ENCODE measurements at places on chromosomes 11 and 22. TPM values are rescaled to one million over a fixed set of nuclear protein-coding genes. Genes with fewer than 3 reads are reported as not detected.

The KRTAP5-11 gene
- not detected for total RNA-seq

The RNF169 gene
- total RNA-seq = 10.0 TPM

The WBP2NL gene
- not detected for total RNA-seq

The LRRC56 gene
- 2.6 TPM for total RNA-seq

The APOA1 gene
- 56.3 TPM for total RNA-seq

The CPT1B gene
- 39.1 TPM for total RNA-seq

GRCh38 chr11:73412308-73412707 lies 36.1 kb downstream of the RELT start:
- no peak for DNase-seq

- DNase-seq = no peak
Observed at GRCh38 chr11:6602096-6602940, 1.1 kb downstream of the RRP8 start.

DNA sequence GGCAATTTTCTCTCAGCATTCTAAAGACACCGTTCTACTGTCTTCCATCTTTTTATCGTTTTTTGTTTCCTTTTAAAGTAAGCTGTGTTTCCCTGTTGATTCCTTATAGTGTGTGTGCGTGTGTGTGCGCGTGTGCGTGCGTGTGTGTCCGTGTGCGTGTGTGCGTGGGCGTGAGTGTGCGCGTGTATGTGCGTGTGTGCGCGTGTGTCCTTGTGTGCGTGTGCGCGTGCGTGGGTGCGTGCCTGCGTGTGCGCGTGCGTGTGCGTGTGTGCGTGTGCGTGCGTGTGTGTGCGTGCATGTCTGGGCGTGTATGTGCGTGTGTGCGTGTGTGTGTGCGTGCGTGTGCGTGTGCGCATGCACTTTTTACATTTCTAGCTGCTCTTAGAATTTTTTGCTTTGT lies 1033.7 kb downstream of the BRD1 start:
- DNase-seq = no peak

DNA sequence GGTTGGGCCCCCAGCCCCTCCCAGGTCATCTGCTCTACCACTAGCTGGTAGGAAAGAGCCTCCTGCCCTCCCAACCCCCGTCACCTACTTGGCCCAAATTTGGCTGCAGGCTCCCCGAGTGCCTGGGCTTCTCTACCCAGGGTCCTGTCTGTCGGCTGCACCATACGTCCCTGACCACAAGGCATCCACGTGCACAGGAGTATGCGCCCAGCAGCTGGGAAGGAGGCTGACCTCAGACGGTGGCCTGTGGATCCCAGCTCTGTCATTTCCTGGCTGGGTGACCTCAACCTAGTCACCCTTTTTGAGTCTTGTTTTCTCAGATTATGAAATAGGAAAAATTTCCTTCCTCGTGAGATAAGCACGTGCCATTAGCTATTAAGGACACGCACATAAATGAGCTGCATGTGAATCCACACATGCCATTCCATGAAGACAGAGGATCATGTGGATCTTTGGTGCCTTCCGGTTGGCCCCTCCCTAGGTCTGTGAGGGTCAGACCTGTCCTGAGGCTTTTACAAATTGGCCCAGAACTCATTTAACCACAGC lies 13.7 kb downstream of the CYB561A3 start:
- no peak for DNase-seq

DNA sequence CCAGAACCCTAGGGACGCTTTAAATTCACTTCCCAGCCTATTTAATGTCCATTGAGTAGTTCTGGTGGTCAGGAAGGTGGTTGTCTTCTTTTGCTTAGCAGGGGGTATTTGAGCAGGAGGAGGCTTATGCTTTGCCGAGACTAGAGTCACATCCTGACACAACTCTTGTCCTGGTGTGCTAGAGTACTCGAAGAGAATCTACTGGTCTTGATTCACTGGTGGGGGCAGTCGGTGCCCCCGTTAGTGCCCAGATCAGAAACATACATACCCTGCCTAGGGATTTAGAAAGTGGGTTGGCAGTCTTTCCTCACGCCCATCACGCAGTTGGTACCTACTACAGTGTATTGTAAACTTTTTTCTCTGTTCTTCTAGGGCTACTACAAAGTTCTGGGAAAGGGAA lies 2.7 kb downstream of the RPL27A start:
- no peak for DNase-seq

- no peak for DNase-seq
Observed at GRCh38 chr22:32421484-32421883, 9.4 kb upstream of the RTCB start.

DNA sequence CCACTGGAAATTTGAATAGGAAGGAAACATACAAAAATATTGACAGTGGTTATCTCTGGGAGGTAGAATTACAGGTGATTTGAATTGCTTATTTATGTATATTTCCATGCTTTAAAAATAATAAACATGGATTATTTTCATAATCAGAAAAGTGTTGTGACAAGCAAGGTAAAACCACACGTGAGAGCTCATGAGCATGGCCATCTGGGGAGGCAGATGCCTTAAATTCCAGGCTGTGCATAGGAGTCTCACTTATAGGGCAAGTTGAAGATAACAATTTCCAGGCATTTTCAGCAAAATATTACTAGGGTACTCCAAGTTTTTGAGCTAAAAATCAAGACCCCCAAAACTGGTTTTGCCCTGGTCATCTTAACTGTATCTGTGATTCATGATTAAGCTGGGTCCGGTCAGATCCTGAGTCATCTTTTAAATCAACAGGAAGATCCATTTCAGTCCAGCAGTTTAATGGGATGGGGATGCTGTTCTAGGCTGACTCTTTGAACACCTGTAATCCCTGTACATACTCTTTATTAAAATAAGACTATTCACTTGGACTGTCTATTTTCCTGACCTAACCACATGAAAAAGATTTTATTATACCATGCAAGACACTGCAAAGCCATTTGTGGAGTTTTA lies 115.8 kb upstream of the NARS2 start:
- no peak for DNase-seq

DNA sequence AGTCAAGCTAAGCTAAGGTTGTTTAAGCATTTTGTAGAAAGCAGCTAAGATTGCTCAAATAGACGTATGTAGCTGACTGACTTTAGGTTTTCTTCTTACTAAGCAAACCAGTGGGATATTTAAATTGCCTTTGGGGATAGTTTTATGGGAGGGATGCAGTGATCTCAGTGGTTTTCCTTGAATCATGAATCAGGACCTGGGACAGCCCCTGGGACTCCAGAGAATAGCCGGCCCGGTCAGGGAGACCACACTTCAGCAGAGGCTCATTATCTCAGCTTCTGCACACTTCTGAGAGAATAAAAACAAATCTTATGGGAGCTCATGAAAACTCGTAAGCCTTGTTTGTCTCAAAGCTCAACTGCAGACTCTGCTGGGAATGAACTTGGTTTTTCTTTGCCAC lies at the start of gene OR9I1:
TSS of gene OR9I1 (minus strand) at position 62 of the 400 bp plus-strand sequence. CDS start 6,086 bp downstream, outside the sequence.
- DNase-seq = peak; percentile 12

DNA sequence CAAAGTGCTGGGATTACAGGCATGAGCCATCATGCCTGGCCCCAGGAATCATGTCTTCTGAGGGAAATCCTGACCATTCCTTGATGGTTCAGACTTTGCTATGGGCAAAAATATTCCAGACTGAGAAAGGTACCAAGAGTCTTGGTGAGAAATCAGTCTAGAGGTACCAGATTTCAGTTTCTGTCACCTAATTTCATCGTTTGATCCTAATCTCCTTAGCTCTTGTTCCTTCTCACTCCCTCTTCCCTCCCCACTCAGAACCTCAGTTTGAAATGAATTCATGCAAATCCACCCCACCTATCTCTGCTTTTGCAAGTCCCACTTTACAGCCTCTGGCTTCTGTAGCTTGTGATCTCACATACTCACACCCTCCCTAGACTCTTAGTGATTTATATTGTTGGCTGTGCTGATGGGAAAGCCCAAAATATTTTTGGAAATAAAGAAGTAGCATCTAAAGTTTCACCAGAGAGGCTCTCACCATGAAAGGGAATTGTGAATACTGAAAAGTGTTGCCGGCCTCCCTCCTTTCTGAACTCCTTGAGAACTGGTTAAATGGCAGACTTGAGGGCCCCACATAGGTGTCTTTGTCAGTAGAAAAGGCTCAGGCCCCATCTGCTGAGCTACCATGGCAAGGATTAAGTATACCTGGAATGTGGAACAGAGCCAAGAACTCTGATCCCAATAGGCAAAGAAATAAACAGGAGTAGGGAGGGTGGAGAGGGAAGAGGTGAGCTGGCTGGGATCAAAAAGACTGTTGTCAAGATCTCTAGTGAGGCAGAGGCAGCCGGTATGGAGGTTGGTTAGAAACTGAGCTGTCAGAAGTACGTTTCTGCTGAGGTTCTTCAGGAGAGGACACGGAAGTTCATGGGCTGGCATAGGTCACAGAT lies 190.5 kb upstream of the MTMR2 start:
- DNase-seq = no peak

GRCh38 chr11:77284476-77285468 lies 16.7 kb downstream of the GDPD4 start:
- no peak for DNase-seq

DNA sequence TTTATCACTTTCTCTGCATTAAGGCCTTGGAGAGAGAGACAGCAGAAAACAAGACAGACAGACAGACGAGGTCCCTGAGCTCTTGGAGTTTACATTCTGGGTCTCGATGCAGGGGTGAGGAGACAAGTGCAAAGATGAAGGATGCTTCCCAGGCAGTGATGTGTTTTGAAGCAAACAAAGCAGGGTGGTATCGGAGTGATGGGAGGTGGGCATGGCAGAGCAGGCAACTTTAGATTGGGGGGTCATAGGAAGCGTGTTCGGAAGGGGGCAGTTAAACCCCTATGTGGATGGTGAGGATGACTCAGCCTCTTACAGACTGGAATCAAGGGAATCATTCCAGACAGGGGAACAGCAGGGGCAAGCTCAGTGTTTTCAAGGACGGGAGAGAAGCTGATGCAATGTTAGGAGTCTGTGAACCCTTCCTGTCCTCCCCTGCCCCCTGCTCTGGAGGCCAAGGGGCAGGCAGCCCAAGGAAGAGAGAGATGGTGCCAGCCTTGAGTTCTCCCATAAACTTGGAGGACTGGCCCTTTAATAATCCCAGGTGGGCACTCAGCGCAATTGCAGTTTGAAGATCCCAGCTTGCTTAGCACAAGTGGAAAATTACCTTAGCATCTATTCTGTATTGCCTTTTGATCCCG lies 180.2 kb downstream of the CHST1 start:
- DNase-seq = no peak

- no peak for DNase-seq
Observed at GRCh38 chr11:74641289-74641688, 48.9 kb downstream of the POLD3 start.

GRCh38 chr11:67293090-67293489 lies 4.0 kb downstream of the ANKRD13D start:
- DNase-seq = no peak

DNA sequence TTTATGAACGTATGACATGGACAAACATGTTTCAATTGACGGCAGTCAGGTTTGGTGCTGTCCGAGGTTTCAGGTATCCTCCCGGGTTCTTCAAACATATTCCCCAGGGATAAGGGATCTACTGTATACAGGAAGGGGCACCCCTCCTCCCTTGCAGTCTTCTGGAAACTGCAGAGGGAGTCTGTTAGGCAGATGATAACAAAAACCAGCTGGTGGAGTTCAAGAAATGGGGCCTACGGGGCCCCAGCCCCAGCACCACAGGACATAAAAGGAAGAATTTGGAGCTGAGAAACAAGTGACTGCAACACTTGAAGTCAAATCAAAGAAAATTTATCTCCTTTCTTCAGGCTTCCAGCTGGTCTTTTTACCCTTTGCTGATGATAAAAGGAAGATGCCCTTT lies 32.1 kb downstream of the SNU13 start:
- peak; percentile 14 for DNase-seq

GRCh38 chr11:119696378-119697222 lies 32.4 kb downstream of the NECTIN1 start:
- DNase-seq = no peak

DNA sequence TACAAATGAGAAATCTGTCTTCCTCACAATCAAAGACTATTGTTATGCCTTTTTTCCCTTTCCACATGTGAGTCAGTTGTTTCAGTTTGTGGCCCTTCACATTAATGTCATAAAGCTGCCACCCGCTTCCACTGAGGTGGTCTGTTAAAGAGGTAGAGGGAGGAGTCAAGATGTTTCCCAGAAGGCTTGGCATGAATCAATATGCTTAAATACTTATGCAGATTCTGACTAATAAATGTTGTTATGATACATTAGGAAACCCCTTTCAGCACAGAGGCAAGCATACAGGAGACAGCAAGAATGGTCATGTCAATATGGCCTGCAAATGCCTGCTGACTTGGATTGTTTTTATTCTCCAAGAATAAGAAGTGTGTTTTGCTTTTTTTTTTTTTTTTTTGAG lies 6.5 kb downstream of the RTN3 start:
- no peak for DNase-seq

DNA sequence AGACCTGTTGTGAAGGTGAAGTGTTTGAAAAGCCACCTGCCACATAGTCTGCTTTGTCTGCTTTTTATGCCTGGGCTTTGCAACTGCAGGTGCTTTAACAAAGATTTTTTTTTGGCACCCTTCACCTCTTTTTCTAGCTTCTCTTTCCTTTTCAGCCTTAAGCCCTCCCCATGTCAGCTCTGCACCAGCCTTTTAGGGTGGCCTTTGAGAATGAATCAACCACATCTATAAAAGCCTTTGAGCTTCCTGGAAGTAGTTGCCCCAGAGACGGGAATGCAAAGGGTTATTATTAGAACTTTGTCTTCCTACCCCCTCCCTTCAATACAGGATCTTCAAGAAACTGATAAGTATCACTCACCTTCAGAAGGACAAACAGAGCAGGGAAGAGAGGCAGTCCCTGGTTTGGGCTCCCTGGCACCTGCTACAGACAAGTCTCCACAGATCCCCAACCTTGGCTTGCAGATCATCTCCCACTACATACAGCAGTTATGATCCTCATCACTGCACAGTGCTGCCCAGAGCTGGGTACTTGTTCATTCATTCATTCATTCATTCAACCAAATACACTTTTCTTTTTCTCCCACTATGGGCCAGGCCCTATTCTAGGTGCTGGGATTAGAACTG lies 8.0 kb downstream of the PVALB start:
- no peak for DNase-seq

DNA sequence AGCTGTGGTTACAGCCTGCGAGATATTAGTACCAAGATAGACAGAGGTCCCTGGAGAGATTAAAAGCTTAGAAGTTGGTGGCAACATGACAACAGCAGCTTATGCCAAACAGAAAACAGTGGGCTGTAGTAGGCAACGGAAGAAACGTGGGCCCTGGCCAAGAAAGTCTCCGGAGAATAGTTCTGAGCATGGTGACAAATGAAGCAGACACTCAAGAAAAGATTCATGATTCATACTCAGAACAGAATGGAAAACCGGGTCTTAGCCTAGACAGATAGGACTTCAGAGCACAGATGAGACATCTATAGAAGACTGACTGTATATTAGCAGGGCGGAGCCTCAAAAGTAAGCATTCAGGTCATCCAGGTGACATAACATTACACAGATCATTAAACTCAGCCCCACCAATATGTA lies 727.4 kb downstream of the ETS1 start:
- DNase-seq = no peak

DNA sequence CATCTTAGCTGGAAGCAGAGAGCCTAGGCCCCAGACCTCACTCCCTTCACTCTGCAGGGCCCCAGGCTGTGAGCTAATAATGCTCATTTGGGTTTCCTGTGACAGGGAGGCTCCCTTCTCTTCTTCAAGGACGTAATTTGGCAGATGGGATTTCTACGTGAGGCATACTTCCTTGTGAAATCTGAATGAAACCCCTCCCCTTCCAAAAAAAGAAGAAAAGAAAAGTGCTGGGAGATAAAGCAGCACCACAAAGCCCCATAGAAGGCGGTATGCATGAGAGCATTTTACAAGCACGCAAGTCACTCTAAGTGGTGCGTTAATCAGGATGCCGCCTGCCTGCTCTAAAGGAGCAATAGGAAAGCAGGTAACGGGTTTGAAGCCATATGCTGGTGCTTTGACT lies 5.7 kb downstream of the P2RX3 start:
- DNase-seq = no peak

GRCh38 chr11:27013781-27014361 lies 20.0 kb downstream of the FIBIN start:
- peak; percentile 68 for DNase-seq

Measured in cardiac muscle cell (in vitro differentiated cells and primary cell).